CD4-positive, alpha-beta T cell treated with Interleukin-4 for 1 hour (primary cell): ENCODE measurements at places on chromosomes 11 and 22.

- no peak for DNase-seq
Observed at GRCh38 chr22:35625763-35626432, 8.8 kb upstream of the MB start.

DNA sequence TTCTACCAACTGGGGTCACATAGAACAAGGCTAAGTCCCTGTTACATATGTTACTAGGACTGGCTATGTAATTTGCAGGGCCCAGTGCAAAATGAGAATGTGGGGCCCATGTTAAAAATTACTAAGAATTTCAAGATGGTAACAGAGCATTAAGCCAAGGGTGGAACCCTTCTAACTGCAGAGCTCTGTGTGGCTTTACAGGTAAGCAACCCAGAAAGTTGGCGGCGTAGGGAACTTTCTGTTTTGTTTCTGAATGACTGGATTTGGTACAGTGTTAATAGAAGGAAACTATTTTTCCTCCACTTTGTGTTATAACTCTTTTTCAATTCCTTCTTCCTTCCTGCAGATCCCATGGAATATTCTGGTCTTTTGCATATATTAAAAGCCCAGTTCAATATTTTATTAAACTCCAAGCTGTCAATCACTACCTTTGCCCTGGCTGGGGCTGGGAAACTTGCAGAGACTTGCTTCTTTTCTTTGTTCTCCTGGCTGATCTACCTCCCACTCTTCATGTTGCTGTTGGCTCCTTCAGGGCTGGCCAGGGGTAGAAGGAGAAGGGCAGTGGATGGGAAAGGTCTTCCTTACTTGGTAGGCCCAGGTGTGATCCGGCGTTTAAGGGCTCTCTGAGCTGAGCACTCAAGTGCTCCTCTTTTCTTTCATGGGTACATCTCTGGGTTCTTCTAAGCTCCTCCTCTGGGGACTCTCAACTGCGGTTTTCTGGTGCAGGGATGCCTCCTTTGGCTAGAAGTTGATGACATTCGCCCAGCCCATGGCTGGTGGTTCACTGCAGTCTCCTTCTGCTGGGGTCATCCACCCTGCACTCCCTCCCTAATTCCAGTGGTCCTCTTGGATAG is 67.7 kb downstream of the SNX19 start:
- DNase-seq = no peak

GRCh38 chr11:68912254-68912653 is 8.6 kb downstream of the IGHMBP2 start:
- no peak for DNase-seq

- no peak for DNase-seq
Observed at GRCh38 chr11:112318184-112318591, 57.5 kb upstream of the PLET1 start.

- no peak for DNase-seq
Observed at GRCh38 chr22:43999378-43999777, 24.7 kb upstream of the PARVB start.

- DNase-seq = no peak
Observed at GRCh38 chr11:86265194-86265593, 20.6 kb downstream of the EED start.

GRCh38 chr11:119625206-119625978 is 103.6 kb downstream of the NECTIN1 start:
- no peak for DNase-seq

- DNase-seq = no peak
Observed at GRCh38 chr22:40714499-40715337, 35.4 kb downstream of the MCHR1 start.

DNA sequence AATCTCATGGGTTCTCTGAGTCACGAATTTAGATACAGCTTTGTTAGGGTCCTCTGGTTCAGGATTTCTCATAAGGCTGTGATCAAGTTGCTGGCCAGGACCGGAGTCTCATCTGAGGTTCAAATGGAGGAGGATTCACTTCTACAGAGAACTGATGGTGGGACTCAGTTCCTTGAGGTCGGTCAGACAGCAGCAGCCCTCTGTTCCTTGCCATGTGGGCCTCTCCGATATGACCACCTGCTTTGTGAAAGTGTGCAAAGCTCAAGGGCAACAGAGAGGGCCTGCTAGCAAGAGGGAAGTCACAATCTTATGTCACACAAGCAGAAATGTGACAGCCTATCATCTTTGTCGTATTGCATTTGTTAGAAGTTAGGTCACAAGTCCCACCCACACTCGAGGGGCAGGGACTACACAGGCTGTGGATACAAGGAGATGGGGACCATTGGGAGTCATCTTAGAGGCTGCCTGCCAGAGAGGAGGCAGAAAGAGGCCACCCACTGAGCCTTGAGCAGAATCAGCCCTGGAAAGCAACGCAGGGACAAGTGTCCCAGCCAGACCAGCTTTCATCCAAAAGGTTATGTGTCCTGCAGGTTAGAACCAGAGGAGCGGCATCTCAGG is 34.5 kb downstream of the RPUSD4 start:
- DNase-seq = no peak

DNA sequence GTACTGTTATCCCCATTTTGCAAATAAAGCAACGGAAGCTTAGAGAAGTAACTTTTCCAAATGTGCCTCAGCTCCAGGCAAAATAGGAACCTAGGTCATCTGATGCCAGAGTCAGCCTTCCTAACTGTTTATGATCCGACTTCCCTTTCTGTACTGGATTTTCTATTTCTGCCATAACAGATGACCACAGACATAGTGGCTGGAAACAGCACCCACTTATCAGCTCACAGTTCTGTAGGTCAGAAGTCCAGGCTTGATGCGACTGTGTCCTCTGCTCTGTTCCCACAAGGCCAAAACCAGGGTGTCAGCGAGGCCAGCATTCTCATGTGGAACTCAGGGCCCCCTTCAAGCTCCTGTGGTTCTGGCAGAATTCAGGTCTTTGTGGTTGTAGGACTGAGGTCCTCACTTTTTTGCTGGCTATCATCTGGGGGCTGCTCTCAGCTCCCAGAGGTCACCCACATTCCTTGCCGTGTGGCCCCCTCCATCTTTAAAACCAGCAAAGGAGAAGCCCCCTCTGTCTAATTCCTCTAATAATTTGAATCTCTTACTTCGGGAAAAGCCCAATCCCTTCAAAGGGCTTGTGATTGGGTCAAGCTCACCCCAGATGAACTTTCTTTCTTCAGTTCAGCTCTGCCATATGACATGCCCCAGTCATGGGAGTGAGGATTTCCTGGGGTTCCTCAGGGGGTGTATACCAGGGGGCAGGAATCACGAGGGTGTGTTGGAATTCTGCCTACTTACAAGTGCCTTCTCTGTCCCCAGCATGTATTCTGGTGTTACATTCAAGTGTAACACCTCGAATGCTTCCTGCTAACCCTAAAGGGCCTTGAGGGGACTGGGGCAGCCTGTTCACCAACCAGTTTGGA is 15.3 kb downstream of the KCNJ5 start:
- DNase-seq = no peak

- no peak for DNase-seq
Observed at GRCh38 chr22:21690401-21690801, 24.6 kb downstream of the PPIL2 start.

GRCh38 chr11:1920128-1920908 is 815 bp downstream of the TNNT3 start:
- DNase-seq = no peak

DNA sequence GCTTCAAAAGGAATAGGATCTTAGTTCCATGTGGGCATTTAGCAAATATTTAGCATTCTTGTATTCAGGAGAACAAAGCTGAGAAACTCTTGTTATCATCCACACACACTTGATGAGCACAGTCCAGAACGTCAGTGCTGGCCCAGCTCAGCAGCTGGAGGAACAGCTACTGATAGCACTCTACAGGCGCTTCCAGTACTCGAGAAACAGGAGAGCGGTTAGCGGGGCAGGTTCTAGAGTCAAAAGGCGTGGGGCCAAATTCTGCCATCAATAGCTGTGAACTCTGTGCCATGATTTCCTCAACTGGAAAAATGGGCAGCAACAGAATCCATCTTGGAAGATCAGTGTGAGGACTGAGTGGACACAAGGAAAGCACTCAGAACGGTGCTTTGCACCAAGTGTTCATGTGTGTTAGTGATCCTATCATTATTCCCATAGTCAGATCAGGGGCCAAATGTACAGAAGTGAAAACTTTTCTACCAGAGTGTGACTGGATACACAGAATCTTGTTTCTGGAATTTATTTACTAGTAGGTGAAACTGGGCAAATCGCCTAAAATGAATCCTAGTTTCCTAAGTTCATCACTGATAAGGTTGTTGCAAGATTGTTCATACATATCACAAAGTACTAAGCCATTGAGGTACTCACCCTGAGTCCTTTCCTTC is 3.2 kb downstream of the JOSD1 start:
- DNase-seq = no peak

DNA sequence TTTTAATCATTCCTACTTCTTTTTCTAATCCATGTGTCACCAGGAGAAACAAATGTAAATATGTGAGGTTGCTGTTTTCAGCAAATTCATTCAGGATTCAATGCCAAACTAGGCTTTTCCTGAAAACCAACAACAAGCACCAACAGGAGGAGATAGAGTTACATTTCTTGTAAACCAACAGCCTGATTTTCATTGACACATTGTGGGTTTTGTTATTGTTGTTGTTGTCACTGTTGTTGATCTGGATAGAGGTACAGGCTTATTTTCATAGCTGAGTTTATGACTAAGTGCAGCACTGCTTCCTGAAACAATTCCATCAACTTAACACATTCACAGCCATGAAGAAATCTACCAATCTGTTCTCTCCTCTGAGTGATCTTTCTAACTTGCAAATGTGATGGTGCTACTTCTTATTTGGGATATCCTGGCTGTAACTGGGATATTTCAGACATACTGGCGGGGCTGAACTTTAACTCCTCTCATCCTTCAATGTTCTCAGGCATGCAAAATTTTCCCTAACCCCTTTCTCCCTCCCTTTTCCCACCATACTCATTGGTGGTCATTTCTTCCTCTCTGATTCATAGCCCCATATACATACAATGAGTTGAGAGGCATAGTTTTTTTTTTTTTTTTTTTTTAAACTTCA is 65.5 kb downstream of the ME3 start:
- no peak for DNase-seq

DNA sequence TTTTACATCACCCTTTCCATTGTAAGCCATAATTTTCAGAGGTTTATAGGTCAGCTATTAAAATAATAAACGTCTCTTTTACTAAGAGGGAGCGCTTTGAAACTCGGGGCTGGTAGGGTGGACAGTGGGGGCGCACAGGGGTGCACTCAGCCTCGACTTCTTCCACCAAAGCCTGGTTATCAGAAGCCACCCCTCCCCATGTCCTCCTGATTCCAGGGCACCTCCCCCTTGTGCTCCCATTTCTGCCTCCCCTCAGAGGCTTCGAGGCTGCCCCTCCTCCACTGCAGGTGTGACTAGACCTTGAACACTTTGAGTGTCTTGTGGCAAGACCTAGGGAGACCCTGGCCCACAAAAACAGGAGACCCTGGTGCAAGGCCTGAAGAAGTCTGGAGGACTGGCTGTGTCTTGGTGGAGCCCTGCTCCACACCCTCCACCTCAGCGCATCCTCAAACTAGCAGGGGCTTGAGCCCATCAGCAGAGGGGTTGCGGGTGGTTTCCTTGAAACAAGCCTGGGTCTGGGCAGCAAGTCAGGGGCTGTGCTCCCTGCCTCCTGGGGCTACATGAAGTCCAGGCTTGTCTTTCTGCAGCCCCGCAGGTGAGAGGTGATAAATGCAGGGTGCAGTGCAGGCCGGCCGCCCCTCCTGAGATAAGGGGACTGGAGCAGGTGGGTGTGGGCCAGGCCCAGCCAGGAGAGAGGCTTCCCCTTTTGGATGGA is 3.0 kb downstream of the CDKN1C start:
- DNase-seq = no peak

DNA sequence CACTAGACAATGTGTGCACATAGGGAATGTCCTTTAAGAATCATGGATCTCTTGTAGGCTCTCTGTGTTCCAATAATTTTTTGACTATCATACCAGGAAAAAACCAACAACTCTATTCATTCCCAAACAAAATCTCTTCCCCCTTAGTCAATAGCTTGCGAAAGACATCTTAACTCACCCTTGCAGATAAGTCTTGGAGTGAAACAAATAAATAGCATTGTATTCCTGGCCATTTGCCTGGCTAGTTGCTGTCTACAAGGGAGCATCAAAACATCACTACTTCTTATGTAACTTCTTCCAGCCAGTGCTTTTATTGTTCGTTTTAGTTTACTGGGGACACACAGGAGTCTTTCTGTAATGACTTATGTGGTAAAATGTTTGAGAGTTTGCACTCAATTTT is 29.4 kb downstream of the SCN3B start:
- no peak for DNase-seq

GRCh38 chr11:81010631-81011030 is 1569.8 kb upstream of the TENM4 start:
- DNase-seq = no peak

DNA sequence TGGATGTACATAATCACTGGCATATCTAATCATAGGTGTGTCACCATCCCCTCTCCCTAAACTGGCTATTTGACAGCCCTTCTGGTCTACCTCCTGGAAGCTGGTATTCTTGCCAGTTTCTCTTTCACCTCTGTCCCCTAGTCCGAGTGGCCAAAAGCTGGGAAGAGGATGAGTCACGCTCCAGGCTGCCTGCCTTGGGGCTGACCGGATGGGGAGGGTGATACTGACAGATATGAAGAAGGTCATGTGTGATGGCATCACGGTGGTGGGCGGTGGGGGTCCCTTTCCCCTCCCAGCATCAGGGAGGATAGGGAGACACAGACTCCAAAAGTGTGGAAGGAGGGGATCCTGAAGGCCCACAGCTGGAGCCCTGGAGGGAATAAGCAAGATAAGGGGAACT is 4.8 kb downstream of the OAF start:
- no peak for DNase-seq

- peak; percentile 64 for DNase-seq
Observed at GRCh38 chr11:14768526-14769188, 123.4 kb downstream of the CYP2R1 start.

- DNase-seq = no peak
Observed at GRCh38 chr22:22318723-22319465, 74.3 kb downstream of the VPREB1 start.

DNA sequence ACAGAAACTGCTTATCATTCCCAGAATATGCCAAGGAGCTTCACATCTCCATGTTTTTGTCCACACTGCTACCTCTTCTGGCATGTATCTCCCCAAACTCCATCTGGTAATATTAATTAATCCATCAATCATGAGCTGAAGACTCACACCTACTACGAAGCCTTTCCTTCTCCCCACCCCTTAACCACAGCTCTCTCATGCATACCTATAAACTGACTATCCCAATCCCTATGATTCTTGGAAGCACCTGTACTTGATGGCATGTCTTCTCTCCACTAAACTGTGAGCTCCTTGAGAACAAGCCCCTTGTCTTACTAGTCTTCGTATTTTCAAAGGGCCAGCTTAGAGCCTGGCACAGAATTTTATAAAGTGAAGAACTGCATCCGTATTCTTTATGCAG is 47.3 kb downstream of the RELT start:
- no peak for DNase-seq

GRCh38 chr11:60515144-60515855 is at the start of gene MS4A13:
Gene MS4A13 (plus strand): TSS chr11:60515392. CDS start chr11:60518084, 2,692 bp downstream.
- no peak for DNase-seq

DNA sequence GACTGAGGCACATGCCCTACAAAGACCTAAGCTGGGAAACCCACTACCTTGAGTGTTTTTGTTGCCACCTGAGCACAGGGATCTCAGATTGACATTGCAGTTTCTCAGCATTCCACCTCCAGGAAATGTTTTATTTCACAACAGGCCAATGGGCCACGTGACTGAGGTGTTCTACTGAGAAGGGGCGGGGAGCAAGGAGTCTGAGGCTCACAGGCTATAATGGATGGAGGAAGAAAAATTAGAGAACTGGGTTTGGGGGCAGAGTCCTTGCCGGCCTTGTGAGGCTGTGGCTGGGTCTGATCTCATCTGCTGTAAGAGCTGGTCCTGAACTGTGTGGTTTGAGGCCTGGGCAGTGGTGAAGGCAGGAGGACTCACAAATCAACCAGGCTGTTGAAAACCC is 40.7 kb downstream of the ZNF202 start:
- no peak for DNase-seq
